ENCODE measurements at places on chromosomes 5 and 9.

GRCh38 chr9:36793277-36793676, 220.6 kb downstream of the MELK start:
- DNase-seq, result no peak

DNA sequence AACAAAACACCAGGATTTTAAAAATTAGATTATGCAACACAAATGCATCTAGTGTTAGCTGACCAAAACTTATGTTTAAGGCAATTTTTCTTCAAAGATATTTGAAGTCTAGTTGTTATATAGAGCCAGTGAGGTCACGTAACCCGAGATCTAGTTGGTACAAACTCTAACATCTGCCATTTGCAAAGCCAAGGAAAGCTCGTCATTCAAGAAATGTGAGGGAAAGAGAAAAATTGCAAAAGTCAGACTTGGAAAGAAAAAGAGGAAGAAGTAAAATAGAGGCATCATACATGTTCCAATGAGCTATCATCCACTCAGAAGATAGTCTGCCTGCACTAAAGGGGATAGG, 293.4 kb upstream of the PUM3 start:
- no peak for DNase-seq

DNA sequence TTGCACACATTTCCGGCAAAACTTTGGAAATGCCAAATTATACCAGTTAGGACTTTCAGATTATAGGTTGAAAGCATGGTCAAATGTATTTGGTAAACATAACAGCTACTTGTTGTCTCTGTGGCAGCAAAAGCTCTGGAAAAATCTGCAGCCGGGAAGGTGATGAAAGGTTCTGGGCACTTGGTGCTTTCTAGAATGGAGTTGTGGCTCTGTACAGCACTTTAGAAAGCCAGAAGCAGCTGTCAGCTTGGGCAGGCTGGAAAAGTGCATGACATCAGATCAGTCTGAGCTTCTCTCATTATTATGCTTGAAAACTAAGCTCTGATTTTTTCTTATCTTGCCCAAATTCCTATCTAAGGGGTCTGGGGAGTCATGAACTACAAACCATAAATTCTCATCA, 118.6 kb upstream of the MAST4 start:
- DNase-seq, result no peak

DNA sequence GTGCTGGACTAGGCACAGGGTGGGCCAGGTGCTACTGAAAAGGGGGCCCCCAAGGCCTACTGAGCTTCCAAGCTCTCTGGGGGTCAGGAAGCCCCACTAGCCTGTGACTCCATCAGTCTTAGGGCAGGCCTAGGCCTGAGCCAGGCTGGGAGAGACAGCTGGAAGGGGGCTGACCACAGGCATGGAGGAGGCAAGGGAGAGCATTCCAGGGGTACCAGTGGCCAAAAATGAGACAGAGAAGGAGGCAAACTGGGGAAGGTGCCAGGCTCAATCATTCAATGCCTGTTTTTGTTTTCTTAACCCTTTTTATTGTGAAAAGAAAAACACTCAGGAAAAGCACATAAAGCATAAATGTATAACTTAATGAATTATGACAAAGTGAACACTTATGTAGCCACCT, 26.2 kb upstream of the TCF7 start:
- no peak for DNase-seq

DNA sequence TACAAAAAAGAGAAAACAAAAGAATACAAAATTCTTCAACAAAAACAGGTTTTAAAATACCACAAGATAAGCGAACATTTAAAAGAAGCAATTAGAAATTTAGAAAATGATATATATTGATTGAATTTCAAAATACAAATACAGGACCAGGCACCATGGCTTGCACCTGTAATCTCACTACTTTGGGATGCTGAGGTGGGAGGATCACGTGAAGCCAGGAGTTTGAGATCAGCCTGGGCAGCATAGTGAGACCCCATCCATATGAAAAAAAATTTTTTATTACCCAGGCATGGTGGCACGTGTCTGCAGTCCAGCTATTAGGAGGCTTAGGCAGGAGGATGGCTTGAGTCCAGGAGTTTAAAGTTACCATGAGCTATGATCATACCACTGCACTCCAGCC, 109.9 kb upstream of the SLC30A5 start:
- no peak for DNase-seq

GRCh38 chr5:146041180-146041789, 64.1 kb downstream of the PLAC8L1 start:
- no peak for DNase-seq

DNA sequence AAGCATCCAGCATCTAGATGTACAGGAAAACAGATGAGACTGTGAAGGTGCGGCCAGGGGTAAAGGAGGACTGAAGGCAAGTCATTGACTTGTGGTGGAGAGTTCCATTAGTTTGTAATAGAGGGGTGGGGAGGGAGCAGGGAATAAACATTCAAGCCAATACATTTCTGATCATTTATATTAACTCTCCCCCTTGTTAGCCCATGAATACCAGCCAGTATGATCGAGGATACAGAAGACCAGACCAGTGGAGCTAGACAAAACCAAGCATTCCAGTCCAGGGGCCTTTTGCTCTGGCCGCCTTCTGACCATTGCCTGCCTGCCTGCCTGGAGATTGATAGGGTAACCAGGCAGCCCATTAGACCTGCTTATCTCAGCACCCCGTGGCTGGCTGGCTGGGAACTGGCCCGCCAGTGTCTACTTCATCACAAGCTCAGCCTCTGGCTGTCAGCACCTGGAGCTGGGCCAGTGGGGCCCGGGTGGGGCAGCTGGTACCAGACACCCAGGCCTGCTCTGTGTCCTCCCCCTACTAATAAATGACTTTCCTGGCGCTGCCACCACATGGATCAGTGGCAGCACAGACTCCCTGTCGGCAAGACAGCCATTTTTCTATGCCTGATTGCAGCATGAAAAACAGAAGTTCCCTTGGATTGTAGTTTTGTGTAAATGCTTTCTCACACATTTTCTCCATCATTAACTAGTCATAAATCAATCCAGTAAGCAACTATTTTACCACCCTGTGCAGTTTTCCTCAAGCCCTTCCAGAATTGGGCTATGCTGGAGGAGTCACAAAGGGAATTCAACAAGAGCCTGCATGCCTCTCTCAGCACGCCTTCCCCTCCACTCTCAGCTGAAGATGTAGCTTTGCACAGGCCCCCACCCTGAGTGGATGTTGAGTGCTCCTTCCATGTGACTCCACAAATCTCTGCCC, 181.3 kb downstream of the SNCAIP start:
- no peak for DNase-seq

DNA sequence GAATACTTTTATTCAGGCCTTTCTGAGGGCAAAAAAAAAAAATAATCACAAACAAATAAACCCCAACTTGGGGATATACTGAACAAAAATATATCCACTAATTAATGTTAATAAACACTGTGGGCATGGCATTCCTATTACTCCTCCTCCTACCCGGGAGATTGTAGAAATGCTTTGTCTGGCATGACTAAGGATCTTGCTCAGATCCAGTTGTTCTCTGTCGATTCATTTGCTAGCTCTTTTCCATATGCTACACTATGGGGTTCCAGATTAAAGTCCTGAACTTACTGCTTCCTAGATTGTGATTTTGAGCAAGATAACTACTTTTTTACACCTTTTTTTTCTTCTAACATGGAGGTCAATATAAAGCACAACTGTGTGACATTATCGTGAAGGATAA, 102.2 kb upstream of the PRR16 start:
- no peak for DNase-seq

DNA sequence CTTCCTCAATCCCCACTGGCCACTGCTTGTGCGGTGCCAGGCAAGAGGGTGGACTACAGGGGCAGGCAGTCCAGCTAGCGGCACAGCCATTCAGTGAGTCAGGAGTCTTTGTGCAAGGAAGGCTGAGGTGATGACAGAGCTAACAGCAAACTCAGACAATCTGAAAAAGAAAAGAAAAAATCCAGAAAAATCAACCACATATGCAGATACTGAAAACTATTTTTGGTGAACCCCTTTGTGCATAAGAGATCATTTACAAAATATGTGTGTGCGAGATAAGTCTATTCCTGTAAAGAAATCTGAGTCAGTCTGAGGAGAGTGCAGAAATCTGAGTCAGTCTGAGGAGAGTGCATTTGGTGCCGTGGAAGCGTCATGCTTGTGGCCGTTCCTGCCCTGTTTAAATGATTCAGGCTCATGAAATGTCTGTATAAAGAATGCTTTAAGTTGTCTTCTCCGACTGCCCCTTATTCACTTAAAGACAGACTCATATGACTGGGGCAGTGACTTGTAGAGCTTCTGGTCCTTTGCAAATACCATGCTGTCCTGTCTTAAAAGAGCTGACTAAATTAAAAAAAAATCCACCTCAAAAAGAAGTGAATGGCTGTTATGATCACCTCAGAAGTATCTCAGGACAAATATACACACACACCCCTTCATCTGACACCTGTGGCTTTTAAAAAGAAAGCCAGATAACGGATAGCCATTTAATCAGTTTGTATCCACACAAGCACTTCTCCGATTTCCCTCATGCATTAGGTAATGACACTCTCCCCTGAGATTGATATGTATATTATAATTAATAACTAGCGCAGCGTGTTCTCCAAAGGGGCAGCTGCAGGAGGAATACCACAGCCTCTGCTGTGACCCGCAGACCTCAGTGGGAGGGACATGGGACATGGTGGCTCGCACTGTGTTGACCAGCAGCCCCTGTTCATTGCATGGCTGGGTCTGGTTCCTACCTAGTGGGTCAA, 47.3 kb downstream of the TRIO start:
- peak; percentile 100 for DNase-seq

DNA sequence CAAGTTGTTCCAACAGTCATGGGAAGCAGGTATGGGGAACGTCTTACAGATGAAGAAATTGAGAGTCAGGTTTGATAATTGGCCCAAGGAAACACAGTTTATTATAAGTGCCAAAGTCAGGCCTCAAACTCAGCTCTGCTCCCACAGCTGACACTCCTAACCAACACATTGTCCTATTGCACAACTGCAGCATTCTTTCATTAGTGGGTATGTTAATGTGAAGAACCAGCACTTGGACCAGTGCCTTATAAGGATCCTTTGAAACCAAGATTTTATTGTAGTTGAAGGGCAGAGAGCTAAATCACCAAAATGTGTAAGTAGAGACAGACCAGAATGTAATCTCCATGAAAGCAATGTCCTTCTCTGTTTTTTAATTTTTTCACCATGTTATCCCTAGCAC, 56.1 kb downstream of the GRIA1 start:
- no peak for DNase-seq

- peak; percentile 51 for DNase-seq
These were observed 31.8 kb upstream of the FOXB2 start for GRCh38 chr9:76987594-76988200.

DNA sequence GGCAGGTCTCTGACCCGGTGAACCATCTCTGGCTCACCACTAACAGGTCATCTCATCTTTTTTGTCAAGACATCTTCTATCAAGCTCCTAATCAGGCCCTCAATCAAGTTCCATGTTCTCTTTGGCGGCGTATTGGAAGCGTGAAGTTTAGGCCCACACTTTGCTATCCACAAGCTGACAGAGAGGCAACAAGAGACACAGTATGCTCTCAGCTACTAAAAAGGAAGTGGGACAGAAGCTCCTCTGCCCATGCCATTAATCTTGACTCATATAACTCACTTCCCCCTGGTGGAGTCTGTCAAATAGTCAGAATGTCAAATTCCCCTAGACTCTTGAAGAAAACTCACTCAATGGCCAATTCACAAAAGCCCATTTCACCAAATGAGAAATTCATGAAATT, 77.6 kb upstream of the TMC1 start:
- peak; percentile 73 for DNase-seq

GRCh38 chr5:42301349-42301748, 121.9 kb upstream of the GHR start:
- no peak for DNase-seq

GRCh38 chr9:89153232-89154017, 25.2 kb downstream of the SHC3 start:
- peak; percentile 95 for DNase-seq

DNA sequence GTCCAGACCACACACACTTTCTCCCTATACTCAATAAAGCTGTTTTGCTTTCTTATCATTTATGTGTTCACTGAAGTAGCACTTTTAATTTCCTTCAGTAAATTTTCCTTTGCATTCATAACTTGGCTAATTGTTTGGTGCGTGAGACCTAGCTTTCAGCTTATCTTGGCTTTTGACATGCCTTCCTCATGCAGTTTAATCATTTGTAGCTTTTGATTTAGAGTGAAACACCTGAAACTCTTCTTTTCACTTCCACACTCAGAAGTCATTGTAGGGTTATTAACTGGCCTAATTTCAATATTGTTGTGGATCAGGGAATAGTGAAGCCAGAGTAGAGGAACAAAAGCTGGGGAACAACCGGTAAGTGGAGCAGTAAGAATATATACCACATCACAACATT, 114.7 kb downstream of the ST8SIA4 start:
- DNase-seq, result no peak

GRCh38 chr5:152007653-152008335, 83.1 kb upstream of the GLRA1 start:
- DNase-seq, result no peak

DNA sequence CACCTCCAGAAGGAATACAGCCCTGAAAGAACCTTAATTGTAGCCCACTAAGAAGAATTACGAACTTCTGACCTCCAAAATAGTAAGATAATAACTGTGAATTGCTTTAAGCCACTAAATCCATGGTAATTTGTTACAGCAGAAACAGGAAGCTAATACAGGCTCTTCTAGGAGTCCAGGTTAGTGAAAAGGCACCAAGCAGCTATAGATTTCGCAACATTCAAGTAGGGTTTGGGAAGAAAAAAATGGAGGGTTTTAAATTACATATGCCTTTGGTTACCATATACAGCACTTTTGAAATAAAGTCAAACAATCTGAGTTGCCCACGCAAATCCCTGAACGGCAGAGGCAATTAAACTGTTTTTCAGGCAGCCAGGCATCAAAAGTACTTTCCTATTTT, 1.7 kb upstream of the ACTL7A start:
- no peak for DNase-seq

GRCh38 chr5:3361811-3362605, 233.6 kb upstream of the IRX1 start:
- no peak for DNase-seq

GRCh38 chr9:85942913-85943709, 2.2 kb downstream of the NAA35 start:
- no peak for DNase-seq

DNA sequence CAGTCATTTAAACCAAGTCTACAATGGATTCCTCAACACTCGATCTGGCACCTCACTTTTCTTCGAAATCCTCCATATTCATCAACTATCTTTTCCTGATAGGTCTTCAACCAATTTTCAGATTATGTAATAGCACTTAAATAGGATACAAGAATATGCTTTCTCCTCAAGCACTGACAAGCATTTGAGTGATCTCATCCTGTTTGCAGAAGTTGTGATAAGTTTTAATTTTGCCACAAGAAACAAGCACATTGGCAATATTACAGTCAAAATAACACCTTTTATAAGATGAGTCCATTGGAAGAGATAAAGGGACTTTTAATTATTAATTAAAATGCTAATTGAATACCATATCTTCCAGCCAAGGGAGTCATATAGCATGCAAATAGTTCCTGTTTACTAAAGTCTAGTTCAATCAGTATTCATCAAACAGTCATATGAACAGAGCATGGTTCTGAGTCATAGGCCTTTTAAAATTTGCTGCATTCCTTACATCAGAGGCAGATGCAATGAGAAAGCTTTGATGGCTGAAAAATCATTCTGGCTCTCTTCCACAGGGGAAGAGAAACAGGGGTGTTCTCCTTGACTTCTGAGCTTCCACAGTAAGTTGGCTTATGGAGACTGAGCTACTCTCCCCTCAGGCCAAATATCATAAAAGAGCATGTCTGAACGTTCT, 32.7 kb upstream of the ZCCHC9 start:
- peak; percentile 16 for DNase-seq

GRCh38 chr9:35116539-35116897, 856 bp upstream of the ATOSB start:
- no peak for DNase-seq
